ENCODE measurements at places on chromosomes 2 and 18. TPM values are rescaled to one million over a fixed set of nuclear protein-coding genes. Genes with fewer than 3 reads are reported as not detected.

WDR35 gene
- 6.2 TPM for total RNA-seq

DNA sequence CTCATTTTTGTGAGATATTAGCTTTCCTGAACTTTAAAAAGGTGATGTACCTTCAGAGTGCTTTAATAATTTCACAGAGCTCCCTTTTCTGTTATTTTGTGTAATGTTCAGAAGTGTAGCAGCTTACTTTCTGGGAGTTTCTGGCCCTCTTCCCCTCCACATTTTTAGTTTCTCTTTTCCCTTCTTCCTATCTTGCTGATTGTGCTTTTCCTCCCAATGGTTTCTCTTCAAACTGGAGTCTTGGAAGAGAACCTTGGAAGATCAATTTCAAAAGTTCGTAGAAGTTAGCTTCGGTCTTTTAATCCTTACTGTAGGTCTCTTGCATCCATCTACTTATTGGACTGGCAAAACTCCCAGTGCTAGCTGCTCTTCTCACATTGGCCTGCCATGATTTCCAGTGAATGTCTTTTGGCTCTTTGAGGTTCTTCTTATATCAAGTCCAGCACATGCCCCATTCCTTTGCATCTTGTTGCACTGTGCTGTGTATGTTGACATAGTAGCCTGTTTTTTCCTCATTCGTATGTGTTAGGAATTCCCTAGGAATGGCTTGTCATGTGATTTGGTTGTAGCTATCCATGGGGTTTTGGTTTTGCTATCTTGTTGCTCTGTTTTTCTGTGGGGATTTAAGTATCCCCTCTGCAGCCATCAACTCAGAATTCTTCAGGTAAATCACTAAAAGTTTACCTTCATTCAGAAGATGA is 7.8 kb downstream of the CCNT2 start:
- DNase-seq, result no peak

GRCh38 chr18:35106013-35106844 is 65.0 kb downstream of the MAPRE2 start:
- no peak for DNase-seq

PARD6G gene
- total RNA-seq, result not detected

- no peak for DNase-seq
Observed at GRCh38 chr2:164808776-164809175, 32.8 kb downstream of the COBLL1 start.

DIPK1C gene
- not detected for total RNA-seq

DCDC2C gene
- total RNA-seq, result not detected

AKAIN1 gene
- total RNA-seq, result not detected

All from activated CD4-positive, alpha-beta T cell treated with anti-CD3 and anti-CD28 coated beads for 36 hours (primary cell).